ENCODE measurements at places on chromosomes 3 and 15.

DNA sequence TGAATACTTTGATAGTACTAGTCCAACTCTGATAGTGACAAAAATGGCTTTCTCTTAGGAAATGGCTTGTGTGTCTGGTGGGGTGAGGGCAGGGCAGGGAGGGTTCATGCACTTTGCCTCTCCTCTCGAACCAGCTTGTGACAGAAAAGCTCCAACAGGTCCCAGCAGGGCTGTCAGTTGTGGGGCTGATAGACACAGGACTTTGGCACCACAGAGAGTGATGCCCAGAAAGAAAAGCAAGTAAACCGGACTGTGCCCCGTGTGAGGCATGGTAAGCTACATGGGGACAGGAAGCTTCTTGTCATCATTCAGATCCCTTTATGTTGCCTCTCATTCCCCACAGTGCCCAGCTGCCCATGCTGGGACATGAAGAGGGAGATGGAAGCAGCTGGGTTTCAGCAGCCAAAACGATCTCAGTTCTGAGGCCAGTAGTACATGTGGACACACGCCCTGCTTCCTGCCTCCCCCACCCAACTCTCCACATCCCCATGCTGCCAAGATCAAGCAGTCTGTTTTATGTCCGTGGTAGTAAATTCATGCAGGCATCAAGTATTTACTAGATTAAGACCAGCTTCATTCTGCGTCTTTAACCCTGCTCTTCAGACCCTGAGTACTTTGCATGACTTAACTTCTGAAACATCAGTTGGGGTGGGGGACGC is 29.7 kb upstream of the LIPC start:
- no peak for DNase-seq

DNA sequence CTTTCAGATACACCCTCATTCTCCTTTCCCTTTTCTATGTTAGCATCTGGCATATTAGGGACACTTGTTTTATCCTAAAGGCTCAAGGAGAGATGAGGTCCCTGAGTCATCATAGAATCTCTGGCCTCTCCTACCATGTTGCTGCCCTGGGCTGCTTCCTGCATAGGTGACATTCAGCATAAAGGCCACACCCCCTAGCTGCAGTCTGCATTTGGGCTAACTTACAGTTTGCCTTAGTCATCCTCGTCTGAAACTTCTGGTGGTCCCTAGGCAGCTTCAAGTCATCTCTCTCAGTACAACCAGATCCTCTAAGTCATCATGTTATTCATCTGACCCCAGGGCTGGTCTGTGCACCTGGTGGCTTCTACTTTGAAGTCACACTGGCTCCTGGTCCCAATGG is 982.7 kb upstream of the NR2F2 start:
- DNase-seq: no peak

- DNase-seq: no peak
Observed at GRCh38 chr15:94855018-94855408, 623.7 kb downstream of the MCTP2 start.

DNA sequence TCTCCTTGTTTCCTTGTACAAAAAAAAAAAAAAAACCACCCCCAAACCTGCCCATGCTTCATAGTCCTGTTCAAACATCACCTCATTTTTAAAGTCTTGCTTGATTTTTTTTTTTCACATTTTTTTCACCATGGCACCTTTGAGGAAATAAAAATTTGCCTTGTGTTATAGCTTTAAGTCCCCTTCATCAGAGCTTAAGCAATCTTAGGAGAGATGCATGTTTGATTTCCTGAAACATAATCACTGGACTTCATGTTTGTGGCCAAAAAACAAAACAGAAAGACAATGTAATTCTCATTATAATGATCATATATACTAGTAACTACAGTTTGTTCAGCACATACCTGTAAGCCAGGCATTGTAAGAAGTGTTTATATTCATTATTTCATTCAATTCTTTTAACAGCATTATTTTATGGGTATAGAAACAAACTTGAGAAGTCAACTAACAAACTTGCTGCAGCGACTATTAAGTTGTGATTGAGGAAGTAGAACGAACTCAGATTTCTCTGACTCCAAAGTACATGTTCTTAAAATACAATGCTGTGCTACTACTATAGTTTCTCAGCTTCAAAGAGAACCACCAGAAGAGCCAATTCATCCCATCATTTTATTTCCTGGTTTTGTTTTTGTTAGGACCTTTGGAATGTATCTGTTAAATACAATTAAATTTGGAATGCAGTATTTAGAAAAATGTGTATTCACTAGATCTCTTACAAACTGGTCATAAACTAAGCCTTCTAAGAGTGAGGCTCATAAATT is 203.8 kb downstream of the TCF12 start:
- no peak for DNase-seq

GRCh38 chr3:45087155-45087554 is 59.0 kb downstream of the CDCP1 start:
- DNase-seq: no peak

GRCh38 chr3:41460736-41461135 is 261.4 kb downstream of the CTNNB1 start:
- no peak for DNase-seq

- no peak for DNase-seq
Observed at GRCh38 chr15:78272776-78273175, 8.4 kb downstream of the DNAJA4 start.

GRCh38 chr3:112925969-112926368 is 48.9 kb downstream of the CD200R1 start:
- DNase-seq: no peak

- DNase-seq: no peak
Observed at GRCh38 chr15:34584330-34584668, 848 bp upstream of the GOLGA8B start.

GRCh38 chr3:34183611-34184340 is 385.3 kb downstream of the PDCD6IP start:
- no peak for DNase-seq

DNA sequence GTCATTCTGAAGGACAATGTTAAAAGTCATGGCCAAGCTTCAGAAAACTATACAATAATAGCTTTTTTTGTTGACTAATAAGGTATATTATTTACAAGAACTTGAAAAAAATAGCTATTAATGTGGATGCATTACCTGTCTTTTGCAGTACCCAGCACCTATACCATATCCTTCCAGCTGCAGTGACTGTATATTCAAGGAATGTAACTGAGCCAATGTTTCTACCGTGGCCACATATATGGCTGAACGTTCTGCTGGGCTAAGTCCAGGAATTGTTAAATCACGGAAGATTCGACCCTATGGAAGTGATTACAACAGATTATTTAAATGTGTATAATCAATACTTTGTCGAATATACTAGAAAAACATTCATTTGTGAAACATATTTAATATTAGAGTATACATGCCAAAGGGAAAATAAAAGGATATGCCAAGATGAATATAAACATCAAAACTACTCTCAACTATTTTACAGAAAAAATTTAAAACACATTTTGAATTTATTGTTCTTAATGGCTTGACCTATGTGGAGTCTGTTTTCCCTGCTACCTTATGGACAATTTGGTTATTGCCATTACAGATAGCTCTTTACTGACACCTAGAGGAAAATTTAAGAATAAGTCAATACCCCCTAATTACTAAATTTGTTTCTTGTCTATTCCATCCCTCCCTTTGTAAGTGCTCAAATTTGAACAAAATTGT is 17.6 kb downstream of the ACAD11 start:
- DNase-seq: no peak

- no peak for DNase-seq
Observed at GRCh38 chr15:52483707-52484106, 45.0 kb downstream of the MYO5A start.

DNA sequence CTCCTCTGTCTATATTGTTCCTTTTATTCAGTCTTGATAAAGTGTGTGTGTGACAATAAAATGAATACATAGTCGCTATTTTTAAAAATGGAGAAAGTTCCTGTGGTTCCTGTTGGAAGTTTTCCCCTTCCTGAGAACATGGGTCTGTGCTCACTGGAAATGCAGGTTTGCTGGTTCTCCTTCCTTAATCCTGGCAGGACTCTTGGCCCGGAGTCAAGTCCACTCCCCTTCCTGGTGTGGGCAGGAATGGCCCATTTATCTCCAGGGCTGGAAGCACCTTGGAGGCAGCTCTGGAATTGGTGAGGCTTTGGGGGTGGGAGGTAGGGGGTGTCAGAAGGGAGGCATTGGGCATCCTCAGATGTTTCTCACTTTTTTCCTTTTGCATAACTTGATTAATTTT is 30.1 kb downstream of the FOXL2 start:
- no peak for DNase-seq

DNA sequence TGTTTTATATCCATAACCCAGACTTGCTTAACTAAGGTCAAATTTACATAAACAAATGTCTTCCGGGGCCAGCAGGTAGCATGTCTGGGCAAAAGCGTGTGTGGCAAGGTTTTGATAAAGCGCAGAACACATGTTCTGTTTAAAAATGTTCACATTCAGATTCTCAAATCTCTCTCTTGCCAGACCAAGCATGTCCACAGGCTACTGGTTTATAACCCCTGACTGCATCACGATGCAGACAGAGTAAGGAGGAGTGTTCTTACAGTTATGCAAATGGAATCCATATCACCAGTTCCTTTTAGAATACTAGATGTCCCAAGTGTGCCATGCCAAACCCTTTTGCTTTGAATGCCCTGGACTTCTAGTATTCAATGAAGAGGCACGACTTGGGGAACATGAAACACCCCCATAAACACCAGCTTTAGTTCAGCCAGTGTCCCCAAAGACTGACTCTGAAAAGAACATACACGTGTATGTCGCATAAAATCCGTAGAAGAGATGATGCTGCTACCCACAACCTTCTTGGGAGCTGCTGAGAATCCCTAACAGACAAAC is 412.0 kb downstream of the CNTN4 start:
- DNase-seq: no peak

- no peak for DNase-seq
Observed at GRCh38 chr3:157259825-157260224, 99.9 kb upstream of the CCNL1 start.

DNA sequence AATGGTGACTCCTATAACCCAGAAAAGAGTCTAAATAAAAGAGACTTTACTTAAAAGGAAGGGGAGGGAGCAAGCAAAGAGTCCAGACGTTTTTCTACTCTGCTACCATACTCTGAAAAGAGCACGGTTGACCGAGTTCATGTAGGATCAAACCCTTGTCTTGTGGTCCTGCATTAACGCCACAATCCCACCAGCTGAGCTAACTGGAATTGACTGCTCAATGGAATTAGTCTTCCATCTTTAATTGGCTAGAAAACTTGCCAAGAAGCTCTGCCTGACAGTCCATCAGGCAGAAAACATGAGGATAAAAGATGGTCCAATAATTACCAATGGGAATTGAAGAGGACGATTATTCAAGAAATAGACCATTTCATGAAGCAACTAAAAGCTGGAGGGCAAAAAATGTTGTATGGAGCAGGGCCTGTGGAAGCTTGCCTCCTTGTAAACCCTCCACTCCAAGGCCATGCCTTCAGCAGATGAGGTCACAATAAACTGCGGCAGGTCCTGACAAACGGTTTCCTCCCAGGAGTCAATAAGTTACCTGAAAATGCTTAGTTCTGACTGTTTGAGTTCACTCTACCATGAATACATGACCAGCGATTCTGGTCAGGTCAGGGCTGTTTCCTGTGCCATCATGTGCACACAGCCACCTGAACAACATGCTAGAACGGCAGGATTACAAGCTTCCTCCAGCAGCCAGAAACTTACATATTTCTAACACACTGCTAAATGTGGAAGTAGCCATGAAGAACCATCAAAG is 35.6 kb upstream of the ARHGEF3 start:
- no peak for DNase-seq

DNA sequence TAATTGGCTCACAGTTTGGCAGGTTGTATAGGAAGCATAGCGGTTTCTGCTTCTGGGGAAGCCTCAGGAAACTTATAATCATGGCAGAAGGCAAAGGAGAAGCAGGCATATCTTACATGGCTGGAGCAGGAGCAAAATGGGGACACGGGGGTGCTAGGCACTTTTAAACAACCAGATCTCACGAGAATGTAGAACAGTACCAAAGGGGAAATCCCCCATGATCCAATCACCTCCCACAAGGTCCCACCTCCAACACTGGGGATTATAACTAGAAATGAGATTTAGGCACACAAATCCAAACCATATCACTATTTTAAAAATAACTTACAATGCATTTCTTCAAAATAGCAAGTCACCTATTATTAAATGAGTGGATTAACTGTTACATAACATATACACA is 47.1 kb upstream of the ANKRD28 start:
- DNase-seq: no peak

- peak; percentile 34 for DNase-seq
Observed at GRCh38 chr15:98779463-98780071, 131.2 kb downstream of the IGF1R start.

DNA sequence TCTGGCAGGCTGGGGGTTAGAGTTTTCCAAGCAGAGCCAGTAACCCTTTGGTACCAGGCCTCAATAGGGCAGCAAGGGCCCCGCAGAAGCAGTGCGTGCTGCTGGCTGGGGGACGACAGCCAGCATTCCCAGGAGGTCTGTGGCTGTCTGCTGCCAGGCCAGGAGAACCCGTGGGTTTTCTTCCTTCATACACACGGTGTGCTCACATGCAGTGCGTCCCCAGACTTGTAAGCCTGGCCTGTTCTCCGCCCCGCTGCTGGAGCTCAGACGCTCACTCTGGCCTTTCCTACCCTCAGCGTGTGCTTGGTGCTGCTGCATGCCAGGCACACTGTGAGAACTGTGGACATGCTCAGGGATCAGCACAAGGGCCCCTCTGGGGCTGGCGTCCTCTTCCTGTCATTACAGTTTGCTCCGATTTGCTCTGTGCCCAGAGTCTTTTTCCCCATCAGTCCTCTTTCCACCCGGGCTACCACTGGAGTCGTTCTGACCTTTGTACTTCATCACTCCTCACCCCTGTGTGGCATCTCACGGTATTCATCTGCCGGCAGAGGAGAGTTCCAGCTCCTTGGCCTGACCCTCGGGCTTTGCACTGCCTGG is 149.5 kb downstream of the DNAJB8 start:
- no peak for DNase-seq

DNA sequence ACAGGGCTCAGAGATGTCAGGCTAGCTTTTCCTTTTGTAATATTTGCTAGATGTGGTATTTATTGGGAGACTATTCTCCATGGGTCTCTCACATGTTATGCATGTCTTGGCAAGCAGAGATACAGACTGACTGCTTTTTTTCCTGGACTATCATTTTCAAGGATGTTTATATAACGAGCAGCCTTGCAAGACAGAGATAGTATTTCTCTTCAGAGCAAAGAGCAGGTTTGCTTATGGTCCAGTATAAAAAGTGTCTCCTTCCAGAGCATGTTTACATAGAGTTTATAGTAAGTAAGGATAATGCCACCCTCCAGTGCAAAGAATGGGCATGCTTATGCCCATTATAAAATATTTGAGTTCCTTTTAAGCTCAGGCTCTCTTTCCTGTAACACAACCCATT is 24.6 kb downstream of the GTF2E1 start:
- DNase-seq: no peak

- DNase-seq: no peak
Observed at GRCh38 chr3:133455960-133456359, 56.1 kb downstream of the BFSP2 start.

GRCh38 chr3:14256561-14257342 is 78.1 kb downstream of the LSM3 start:
- no peak for DNase-seq

GRCh38 chr3:160376681-160377080 is 22.3 kb downstream of the IFT80 start:
- DNase-seq: no peak
